ENCODE measurements at places on chromosomes 3 and 15.
A peak's percentile ranks its signal among the peaks of the same experiment; 100 is the strongest.

GRCh38 chr3:197547306-197548011, 8.3 kb downstream of the BDH1 start:
- no peak for DNase-seq

DNA sequence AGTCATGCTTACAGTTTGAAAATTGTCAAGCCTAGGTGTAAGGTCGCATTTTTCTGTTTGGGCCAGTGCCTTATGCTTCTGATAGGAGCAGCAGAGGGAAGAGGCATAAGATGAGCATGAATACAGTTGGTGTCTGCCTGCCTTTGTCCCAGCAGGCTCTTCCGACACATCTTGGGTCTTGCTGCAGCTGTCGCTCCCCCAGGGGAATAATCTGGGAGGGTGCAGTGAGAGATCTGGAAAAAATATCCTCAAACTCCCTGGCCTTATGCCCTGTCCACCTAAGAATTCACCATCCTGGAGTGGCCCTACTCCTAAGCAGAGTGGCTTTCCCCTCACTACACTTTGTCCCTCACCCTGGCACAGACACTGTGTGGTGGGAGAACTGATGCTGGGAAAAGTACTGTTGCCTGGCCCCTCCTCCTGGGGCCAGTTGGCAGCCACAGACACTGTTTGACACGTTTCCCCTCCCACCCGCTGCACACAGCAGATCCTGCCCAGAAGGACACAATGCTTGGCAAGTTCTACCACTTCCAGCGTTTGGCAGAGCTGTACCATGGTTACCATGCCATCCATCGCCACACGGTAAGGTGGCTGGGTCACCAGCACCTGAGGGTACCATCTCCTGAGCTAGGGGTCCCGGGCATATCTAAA, 21.1 kb upstream of the RHO start:
- no peak for DNase-seq

DNA sequence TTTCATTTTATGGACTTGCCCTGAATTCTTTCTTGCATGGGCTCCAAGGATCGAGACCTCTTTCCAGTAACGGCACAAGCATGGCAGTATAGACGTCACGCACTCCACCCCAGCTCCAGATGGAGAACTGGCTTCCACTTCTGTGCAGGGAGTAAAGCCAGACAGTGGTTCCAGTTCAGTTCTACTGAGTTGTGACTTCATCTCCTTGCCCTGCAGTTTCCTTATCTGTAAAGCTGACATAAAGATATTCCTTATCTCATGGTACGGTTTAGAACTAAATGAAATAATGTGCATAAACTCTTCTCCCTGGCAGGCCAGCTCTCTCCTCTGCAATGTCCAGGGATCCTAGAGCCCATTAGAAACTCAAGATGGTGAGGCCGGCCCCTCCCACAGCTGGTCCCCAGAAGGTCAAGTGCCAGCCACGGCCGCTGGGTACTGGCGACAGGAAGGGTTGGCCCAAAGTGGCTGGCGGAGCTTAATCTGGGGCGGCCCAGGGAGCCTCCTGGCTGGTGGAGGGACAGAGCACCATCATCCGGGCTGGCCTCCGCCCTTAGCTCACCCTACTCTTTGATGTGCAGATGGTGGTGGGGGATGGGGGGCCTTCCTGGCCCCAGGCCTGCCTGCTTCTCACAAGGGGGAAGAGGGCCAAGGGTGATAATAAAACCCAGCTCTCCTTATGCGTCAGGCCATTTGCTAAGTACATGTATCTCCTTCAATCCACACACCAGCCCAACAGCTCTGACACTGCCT, 7.2 kb downstream of the MESP2 start:
- no peak for DNase-seq

DNA sequence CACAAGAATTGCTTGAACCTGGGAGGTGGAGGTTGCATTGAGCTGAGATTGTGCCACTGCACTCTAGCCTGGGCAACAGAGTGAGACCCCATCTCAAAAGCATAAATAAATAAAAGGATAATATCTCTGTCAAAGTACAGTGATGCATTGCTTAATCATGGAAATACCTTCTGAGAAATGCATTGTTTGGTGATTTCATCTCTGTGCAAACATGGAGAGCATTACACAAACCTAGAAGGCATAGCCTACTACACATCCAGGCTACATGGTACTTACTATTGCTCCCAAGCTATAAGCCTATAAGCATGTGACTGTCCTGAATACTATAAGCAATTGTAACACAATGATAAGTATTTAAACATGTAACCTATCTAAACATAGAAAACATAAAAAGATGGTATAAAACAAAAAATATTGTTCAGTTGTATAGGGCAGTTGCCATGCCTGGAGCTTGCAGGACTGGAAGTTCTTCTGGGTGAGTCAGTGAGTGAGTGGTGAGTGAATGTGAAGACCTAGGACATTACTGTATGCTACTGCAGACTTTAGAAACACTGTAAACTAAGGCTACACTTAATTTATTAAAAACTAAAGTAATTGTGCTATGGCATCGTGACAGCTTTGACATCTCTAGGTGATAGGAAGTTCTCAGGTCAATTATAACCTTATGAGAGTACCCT, 93.6 kb upstream of the SNRPN start:
- no peak for DNase-seq

DNA sequence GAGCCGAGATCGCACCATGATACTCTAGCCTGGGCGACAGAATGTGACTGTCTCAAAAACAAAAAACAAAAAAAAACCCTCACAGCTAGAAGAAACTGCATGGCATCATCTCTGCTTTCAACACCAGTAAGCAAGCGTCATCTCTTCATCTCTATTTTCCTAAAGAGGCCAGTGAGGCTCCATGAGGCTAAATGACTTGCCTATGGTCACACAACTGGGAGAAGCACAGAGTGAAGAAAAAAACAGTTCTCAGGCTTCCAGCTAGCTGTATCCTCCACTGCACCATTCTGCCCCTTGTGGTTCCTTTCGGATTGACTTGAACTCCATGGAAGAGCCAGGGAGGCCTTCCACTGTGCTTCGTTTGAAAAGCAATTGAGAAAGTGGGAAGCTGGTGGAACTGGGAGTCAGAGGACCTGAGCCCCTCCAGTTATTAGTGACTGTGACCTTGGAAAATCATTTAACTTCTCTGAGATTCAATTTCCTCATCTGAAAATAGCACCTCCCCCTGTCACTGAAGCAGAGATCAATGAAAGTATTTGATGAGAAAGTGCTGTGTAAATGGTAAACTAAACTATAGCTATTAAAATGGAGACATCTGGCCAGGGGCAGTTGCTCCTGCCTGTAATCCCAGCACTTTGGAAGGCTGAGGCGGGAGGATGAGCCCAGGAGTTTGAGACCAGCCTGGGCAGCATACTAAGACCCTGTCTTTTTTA, 32.1 kb upstream of the DENND4A start:
- DNase-seq: peak; percentile 60

GRCh38 chr3:47645551-47645950, 66.9 kb upstream of the CSPG5 start:
- no peak for DNase-seq

All from A172 (cell line).